Left ventricle myocardium superior (tissue), 1 donor: ENCODE measurements at places on chromosomes 13 and 19. TPM values are rescaled to one million over a fixed set of nuclear protein-coding genes. Genes with fewer than 3 reads are reported as not detected.

The OVOL3 gene
- not detected for total RNA-seq

DNA sequence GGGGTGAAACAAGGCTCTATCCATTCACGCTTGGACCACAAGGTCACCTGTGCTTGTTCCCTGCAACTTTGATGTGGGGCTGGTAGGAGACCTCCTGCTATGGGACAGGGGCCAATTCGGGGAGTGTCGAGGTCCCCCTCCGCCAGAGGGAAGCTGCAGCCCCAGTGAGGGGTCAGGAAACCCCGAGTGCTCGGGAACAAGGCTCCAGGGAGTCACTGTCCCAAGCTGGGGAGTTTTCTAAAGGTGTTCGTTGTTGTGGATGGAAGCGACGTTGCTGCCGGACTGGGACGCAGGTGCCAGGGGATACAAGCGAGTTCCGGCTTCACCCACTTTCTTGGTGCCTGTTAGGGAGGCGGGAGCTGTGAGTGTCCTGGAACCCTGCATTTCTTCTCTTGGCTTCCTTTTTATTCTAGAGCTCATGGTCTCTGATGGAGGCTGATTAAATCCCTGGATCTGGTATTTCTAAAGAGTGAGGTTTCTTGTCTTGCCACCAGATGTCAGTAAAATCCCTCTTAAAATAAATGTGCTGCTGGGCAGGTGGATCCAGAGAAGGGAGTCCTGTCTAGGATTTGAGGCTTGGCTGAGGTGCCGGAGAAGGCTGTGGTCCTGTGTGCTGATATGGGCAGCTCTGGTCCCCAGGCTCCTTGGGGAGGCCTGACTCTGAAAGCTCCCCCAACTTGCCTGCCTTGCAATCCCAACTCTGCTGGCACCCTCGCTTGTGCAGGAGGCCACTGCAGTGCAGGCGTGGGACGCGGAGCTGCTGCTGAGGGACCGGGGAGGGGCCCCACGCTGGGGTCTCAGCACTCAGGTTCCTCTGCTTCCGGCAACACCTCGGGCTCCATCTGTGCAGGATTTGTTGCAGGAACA, 153.9 kb downstream of the TEX29 start:
- DNase-seq, result no peak

The ZNF135 gene
- 4.1 TPM for total RNA-seq

GRCh38 chr13:79258489-79258888, 147.6 kb downstream of the RBM26 start:
- no peak for DNase-seq

- no peak for DNase-seq
These were observed 8.7 kb downstream of the MEGF8 start for GRCh38 chr19:42333975-42334696.

DNA sequence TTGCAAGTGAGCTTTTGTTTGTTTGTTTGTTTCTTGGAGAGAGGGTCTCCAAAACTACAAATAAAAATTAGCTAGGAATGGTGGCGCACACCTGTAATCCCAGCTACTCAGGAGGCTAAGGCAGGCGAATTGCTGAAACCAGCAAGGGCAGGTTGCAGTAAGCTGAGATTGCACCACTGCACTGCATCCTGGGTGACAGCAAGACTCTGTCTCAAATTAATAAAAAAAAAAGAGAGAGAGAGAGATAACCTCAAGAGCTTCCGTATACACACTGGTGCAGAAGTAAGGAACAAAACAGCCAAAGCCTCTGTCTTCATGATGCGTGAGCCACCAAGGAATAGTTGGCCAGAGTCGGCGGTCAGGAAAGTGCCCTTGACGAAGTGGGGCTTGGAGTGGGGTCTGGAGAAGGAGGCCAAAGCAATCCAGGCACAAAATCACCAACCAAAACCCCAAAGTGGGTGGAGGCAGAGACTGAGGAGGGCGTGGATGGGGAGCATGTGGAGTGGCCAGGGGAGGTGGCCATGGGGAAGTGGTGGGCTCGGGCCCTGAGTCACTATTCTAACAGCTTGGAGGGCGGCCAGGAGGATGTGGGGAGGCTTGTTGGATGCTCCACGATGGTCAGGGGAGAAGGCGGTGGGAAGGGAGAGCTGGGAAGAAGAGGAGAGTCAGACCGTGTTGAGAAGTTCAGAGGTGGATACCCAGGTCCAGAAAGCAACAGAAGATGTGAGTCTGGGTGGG, 21.2 kb upstream of the TOMM40 start:
- DNase-seq, result no peak

DNA sequence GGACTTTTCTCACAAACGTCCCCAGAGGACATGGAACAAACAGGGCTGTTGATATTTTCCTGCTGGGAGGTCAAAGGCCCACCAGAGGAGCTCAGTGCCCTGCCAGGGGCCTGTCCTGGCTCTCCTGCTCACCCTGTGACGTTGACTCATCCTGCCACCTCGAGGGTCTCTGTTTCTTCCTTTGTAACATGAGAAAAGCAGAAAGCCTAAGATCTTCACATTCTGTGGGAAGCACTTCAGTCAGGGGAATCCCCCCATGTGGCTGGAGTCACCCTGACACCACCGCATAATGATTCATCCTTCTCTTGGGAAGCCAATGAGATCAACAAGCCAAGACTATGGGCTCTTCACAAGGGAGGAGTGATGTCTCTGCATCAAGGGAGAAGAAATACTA, 147.9 kb downstream of the KATNAL1 start:
- no peak for DNase-seq

DNA sequence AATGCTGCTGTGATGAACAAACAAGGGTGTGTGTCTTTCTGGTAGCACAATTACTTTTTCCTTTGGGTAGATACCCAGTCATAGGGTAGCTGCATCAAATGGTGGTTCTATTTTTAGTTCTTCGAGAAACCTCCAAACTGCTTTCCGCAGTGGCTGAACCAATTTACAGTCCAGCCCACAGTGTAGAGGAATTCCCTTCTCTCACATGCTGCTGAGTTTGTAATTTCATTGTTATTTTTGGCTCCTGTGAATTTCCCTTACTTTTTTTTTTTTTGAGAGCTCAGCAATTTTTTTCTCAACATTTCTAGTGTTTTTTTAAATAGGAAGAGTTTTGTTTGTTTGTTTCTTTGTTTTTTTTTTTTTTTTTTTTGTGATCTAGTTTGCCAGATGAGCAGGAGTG, 37.5 kb upstream of the ADGRE1 start:
- no peak for DNase-seq

GRCh38 chr13:95246292-95247082, 54.8 kb downstream of the ABCC4 start:
- DNase-seq, result no peak

GRCh38 chr13:51814825-51815650, 11.1 kb upstream of the DHRS12 start:
- peak; percentile 57 for DNase-seq

DNA sequence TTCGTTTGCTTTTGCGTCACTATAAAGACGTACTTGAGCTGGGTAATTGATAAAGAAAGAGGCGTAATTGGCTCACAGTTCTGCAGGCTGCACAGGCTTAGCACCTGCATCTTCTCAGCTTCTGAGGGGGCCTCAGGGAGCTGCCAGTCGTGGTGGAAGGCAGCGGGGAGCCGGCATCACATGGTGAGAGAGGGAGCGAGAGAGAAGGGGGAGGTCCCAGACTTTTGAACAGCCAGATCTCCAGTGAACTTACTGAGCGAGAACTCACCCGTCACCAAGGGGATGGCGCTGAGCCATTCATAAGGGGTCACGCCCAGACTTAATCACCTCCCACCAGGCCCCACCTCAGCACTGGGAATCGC, 58.7 kb upstream of the F7 start:
- DNase-seq, result peak; percentile 7

The NLRP12 gene
- 0.22 TPM for total RNA-seq

- no peak for DNase-seq
These were observed 13.9 kb downstream of the IGLON5 start for GRCh38 chr19:51325161-51325976.

GRCh38 chr19:11296264-11296663, 304 bp downstream of the TSPAN16 start:
- no peak for DNase-seq

The GNA15 gene
- 2.1 TPM for total RNA-seq

- no peak for DNase-seq
These were observed 723 bp downstream of the ZNF473 start for GRCh38 chr19:50026550-50026906.

DNA sequence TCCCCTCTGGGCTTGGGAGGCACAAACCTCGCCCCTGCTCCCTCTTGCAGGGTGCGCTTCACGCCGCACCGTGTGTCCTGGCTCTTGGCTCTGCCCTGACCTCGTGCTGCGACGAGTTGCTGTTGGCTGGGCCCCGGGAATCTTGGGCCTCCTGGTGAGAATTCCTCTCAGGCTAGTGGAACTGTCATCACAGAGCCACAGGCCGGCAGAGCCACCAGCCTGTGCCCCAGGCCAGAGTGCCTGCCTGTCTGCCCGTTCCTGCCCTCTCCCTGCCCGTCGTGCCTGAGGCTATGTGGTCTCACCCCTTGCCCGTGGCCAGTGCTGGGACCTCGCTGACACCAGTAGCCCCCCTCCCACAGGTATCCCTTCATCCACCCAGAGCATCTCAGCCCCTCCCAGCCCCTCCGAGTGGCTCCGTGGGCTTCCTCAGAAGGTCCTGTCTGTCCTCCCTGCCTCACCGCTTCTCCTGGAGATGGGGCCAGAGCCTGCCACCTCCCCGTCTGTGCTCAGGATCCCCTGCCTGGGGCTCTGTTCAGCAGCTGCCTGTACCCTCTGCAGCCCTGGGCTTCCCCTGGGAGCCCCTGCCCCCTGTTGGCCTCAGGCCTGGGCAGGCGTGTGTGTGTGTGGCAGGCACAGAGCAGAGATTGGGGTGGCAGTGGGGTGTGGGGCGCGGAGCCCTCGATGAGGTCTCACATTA, 13.3 kb downstream of the NDUFB7 start:
- peak; percentile 49 for DNase-seq

The ZNF561 gene
- total RNA-seq, result 22.5 TPM

The SYNE4 gene
- total RNA-seq, result 0.30 TPM

DNA sequence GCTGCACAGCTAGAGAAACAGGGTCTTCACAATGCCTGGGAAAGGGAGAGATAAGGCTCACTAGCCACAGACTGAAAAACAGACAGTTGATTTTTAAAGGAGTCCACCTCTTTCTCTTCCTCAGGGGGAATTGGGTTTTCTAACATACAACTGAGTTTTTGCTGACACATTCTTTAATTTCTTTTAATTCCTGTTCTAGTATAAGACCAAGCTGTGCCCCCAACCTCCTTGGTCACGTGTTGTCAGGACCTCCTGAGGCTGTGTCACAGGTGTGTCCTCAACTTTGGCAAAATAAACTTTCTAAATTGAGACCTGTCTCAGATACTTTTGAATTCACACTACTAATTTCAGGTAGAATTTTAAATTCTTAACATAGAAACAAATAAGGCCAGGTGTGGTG, 12.1 kb upstream of the ZNF492 start:
- no peak for DNase-seq

The ANGPTL8 gene
- not detected for total RNA-seq

- no peak for DNase-seq
These were observed 94.5 kb upstream of the DOCK9 start for GRCh38 chr13:99072356-99072755.

GRCh38 chr19:39518458-39518857, 3.5 kb downstream of the SELENOV start:
- no peak for DNase-seq

The SLC17A7 gene
- total RNA-seq, result 1.4 TPM

The GPC5 gene
- total RNA-seq, result 1.8 TPM

The CNFN gene
- 0.55 TPM for total RNA-seq

DNA sequence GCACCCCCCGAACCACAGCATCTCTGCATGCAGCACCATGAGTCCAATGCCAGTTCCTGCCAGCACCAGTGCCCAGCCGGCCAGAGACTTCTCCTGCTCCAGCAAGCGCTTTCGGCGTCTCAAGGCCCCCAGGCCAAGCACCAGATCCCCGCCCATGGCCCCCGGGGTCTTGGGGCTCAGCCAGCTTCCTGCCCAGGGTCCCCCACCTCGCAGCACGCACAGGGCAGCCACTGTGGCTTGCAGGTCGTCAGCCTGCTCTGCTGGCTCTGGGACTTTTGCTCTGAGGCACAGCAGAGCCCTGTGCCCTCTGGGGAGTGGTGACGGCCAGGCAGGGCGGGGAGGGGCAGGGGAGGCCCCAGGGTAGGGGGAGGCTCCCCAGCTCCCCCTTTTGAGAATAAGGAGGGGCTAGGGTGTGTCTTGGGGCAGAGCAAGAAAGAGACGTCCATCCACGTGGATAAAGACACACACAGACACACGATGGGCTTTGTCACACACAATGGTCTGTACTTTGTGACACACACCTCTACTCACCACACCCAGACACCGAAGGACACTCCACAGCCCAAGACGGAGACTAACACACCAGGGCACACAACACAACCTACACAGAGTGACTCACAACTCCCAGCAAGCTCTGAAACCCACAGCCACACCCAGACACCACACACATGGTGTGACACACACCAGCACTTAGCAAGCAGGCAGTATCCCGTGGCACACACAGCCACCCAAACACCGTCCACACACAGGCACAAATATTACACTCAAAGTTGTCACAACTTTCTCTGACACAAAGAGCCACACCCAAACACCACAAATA, at the start of gene KCNN4:
Gene KCNN4, minus strand, starts transcription at position 268 of the 820 bp plus-strand sequence. Its CDS starts 112 bp downstream, at position 156.
- no peak for DNase-seq

GRCh38 chr19:45569619-45570421, 14.8 kb downstream of the OPA3 start:
- DNase-seq, result peak; percentile 76

GRCh38 chr13:108957369-108958012, 328.1 kb downstream of the MYO16 start:
- no peak for DNase-seq

The VAV1 gene
- total RNA-seq, result 2.6 TPM

The GRK1 gene
- 0.42 TPM for total RNA-seq

DNA sequence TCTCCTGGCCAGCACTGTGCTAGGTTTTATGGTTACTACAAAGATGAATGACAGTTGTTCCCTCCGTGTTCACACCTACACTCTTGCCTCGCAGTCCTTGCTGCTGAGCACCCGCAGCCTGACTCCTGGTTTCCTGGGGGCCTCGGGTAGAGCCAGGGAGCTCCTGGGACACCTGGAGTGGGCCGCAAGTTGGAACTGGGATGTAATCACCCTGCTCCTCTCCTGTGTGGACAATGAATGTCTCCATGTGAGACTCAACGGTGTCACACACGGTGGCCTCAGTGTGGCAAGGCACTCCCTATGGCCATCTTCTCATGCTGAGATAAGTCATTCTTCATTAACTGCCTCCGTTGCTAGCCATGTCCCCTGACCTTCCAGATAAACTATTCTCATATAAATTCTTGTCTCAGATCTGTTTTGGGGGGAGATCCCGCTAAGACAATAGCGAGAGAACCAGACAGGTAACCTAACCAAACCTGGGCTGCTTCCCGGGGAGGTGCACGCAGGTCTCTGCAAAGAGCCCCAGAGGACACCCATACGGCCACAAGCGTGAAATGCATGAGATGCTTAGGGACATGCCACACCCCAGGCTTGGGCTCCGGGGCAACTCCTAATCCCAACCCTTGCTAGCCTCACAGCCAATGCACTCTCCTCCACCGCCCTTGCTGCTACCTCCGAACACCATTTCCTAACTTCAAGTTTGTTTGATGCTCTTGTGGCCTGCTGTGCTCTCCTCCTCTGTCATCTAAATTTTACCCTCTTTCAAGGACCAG, 87.2 kb upstream of the IRS2 start:
- no peak for DNase-seq

The CEACAM1 gene
- 4.0 TPM for total RNA-seq

GRCh38 chr13:37640499-37640898, 41.9 kb upstream of the POSTN start:
- DNase-seq, result no peak

The SPINT2 gene
- 9.9 TPM for total RNA-seq

- DNase-seq, result no peak
These were observed 11.3 kb upstream of the LPAR6 start for GRCh38 chr13:48424212-48424611.

The ZNF69 gene
- 4.0 TPM for total RNA-seq
